Glomerular endothelial cell (primary cell): ENCODE measurements at places on chromosomes 16 and 17. TPM values are rescaled to one million over a fixed set of nuclear protein-coding genes. Genes with fewer than 3 reads are reported as not detected.

Gene PTX4
- total RNA-seq = 0.18 TPM in 1 of 2 replicates, not detected in the other

Gene MYH3
- 0.23 and 0.39 TPM in 2 replicates for total RNA-seq

Gene ANKRD40CL
- not detected in 2 replicates for total RNA-seq

Gene CDH11
- 43.8 and 99.6 TPM in 2 replicates for total RNA-seq
